Stimulated activated CD8-positive, alpha-beta memory T cell treated with anti-CD3 and anti-CD28 coated beads, Interleukin-15, amount 100 ng/mL, for 24 hours (primary cell): ENCODE measurements at places on chromosomes 1 and 21.

DNA sequence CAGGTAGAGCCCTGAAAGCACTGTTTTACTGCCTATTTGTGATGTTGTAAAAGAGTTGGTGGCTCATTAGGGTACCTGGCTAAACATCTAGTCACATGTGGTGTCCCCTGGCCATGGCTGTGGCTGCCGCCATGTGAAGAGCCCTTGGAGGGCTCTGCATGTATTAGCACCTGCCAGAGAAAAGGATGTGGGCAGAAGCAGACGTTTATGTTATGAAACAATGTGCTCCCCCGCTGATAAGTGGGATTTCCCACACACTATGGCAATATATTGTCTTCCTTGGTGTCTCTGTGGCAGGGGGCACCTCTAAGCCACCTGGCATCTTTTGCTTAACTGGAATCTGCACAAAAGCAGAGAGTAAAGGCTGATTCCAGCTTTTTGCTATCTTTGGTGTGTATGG is 9.6 kb downstream of the TENT5C start:
- no peak for DNase-seq

- no peak for DNase-seq
Measured at GRCh38 chr1:167339405-167339804, 118.7 kb downstream of the POU2F1 start.

GRCh38 chr1:88780485-88780884 is 96.4 kb downstream of the PKN2 start:
- no peak for DNase-seq

- no peak for DNase-seq
Measured at GRCh38 chr1:182715531-182715930, 31.1 kb upstream of the RGS8 start.

GRCh38 chr1:60571811-60572210 is 498.2 kb upstream of the C1orf87 start:
- no peak for DNase-seq

GRCh38 chr21:36254106-36254941 is 65.7 kb upstream of the MORC3 start:
- no peak for DNase-seq

GRCh38 chr1:67440339-67440738 is 10.1 kb upstream of the SERBP1 start:
- DNase-seq: no peak

DNA sequence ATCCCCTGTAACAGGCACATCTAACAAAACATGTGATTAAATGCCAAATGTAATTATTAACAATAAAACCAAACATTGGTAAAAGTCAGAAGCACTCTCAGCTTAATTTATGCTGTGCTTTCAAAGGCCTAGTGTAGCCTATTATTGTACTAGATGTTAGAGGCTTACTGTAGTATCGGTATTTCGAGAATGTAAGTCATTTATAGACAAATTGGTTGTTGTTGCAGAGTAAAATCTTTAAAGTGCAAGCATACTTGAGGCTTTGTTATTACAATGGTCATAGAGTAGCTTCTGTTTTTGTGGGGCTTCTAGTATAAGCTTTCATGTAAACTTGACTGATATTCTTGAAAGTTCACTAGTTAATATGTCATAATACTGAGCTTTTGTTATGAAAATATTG is 965.8 kb downstream of the PLA2G4A start:
- no peak for DNase-seq

- no peak for DNase-seq
Measured at GRCh38 chr21:44531606-44532564, 8.1 kb downstream of the KRTAP10-1 start.

DNA sequence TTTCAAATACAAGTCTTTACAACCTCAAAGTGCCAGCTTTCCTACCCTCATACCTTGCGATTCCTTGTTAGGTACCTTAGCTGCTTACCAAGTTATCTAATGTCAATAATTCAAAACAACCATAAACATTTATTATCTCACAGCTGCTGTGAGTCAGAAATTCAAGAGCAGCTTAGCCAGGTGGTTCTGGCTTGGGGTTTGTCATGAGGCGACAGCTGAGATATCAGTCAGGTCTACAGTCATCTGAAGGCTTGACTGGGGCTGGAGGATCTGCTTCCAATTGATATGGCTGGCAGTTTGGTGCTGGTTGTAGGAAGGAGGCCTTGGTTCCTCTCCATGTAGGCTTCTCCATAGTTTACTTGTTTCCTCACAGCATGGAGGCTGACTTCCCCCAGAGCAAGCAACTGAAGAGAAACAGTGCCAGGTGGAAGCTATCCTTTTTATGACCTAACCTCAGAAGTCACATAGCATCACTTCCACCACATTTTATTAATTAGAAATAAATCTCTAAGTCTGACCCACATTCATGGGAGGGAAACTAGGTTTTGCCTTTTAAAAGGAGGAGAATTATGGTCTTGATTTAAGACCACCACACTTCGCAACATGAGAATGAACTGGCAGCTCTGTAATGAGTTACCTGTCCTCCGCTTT is 103.3 kb upstream of the FGGY start:
- no peak for DNase-seq

GRCh38 chr1:48654606-48655210 is 122.0 kb downstream of the BEND5 start:
- DNase-seq: no peak

GRCh38 chr1:203130358-203130985 is 2.9 kb downstream of the ADORA1 start:
- DNase-seq: no peak

DNA sequence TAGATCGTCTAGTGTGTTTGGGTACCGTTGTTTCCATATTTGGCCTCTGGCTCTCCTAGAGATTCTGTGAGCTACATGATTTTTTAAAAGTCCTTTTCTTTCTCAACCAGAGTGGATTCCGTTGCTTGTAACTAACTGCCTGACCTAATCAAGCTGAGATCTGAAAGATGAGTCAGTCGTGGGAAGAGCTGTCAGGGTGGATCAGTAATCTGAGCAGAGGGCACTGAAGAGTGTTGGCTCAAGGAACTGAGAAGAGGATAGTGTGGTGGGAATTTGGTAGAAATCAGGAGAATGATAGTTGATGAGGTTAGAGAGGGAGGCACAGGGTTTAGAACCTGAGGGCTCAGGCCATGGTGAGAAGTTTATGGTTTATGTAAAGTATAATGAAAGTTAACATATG is 52.2 kb downstream of the TRAF5 start:
- DNase-seq: no peak

GRCh38 chr1:844472-845026 is 79.2 kb upstream of the SAMD11 start:
- DNase-seq: no peak

DNA sequence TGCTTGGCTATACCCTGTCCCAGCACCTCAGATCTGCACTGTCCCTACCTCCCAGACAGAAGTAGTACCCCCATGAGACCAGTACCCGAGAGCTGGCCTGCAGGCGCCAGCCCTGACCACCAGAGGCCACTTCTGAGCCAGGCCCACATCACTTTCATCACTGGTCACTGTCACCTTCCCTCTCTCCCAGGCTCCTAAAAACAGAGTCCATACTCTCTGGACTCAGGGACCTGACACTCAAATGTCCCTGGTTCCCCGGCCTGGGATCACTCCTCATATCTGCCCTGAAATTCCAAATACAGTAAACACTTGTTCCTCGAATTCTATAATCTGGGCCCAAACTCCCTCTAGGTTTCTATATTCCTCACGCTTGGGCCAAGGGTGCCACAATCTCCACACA is 18.7 kb downstream of the TMEM53 start:
- no peak for DNase-seq

DNA sequence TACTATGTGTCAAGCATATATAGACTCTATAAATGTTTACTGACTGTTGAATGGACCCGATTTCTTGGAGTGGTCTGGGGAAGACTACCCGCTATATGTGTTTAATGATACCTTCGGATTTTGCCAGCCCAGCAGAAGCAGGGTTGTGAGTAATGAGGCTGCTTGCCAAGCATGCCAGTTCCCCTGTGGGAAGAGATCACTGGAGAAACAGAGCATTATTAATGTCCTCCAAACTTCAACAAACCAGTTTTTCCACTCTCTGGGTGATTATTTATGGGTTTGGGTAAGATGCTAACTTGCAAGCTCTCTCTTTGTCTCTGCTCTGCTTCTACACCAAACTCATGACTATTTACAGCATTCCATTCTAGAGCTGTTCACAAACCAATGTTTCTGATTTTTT is 25.1 kb upstream of the PHGDH start:
- DNase-seq: no peak

- DNase-seq: no peak
Measured at GRCh38 chr1:206949641-206950040, 3.4 kb upstream of the PIGR start.

- DNase-seq: no peak
Measured at GRCh38 chr1:156495401-156496140, 5.0 kb downstream of the MEF2D start.

DNA sequence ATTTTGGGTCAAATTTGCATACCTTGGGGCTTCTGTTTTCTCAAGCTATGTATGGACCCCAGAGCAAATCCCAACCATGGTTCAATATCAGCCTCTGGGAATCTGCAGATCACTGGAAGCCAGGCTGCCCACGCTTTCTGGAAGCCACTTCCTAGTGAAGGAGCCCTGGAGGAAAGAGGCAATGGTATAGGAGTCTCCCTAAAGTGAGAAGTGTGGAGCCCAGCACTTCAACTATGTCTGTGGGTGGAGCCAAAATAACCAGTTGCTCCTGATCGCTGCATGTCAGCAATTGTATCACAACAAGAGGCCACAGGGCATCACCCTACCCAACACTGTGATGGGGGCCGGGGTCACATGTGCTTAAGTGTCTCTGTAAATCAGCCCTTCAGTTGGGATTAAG is 26.9 kb downstream of the ETS2 start:
- no peak for DNase-seq

GRCh38 chr1:168321945-168322344 is 41.3 kb downstream of the TBX19 start:
- no peak for DNase-seq

DNA sequence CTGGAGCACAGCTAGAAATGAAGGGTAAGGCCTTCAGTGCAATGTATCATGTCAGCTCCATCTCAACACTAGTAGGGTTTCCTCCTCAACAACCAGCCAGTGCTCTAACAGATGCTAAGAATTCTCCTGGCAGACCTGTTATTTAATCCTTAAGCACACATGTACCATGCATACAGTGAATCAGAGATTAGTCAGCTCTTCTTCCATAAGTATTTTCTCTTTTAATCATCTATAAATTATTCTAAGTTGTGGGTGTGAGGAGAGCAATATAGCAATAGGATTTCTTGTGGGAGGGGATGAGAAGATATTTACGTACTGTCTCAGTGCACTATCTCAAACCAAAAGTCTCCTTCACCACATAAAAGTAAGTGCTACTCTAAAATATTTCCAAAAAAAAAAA is 95.3 kb downstream of the COP1 start:
- no peak for DNase-seq

DNA sequence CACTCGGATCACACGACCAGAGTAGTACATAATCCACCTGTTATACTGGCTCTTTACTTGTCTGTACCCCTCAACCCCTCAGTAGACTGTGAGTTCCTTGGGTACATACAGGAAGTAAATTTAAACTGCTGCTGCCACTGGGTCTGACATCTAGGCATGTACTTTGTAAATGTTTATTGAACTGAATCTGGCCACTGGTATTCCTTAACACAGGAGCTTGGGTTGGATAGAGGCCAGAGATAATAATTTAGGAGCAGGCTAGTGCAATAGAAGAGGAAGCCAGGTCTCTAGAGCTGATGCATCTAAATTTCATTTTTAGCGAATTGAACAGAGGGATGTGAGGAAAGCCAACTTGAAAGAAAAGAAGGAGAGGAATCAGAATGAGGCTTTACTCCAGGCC is 12.4 kb downstream of the TTC4 start:
- DNase-seq: no peak

DNA sequence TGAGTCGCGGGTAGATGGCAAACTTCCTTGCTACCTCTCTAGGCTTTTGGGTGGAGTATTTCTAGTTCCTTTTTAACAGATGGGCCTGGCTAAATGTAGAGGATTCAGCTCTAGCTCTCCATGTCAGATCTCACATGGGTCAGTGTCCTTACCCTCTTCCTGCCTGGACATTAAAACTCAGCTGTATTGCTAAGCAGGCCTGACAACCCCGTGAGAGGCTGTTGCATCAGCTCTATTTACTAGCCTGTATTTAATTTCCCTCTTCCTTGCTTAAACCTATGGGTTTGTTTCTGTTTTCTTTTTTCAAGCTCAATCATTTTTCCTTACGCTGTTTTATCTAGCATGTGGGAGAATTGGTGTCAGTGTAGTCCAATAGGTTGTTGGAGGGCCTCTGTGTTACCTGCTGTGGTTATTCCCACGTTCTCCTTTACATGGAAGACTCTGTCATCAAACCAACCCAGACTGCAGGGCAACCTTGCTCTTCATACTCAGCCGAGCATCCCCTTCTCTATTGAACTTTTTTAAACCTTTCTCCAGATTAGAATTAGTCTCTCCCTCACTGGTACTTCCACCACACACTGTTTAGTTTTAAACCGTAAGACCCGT is 79.5 kb upstream of the BACH1 start:
- DNase-seq: no peak

DNA sequence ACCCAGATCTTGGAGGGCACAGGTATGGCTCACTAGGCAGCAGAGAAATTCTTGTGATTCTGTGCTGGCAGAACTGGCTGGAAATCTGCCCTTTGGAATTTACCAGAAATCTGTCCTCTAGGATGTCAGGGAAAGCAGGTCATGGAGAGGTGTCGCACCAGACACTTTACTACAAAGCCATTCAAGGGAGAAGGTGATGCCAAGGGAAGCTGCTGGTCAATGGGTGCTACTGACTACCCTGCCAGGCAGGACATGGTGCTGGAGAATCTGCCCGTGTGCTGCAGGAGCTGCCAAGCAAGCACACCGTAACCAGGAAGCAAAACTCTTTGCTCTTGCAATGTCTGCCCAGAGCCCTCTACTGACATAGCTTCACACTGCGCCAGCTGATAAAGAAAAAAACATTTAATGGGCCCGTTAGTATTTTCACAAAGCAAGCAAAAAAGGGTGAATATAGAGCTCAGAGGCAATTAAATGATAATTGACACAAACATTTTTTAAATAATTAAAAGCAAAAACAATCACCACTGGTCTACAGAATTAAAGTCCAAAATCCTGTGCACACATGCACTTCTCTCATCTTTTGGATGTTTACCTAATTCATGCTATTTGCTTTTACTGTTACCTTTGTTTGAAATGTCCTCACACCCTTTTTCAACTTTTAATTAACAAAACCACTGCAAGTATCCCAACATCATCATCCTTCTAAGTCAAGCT is 7.2 kb upstream of the FBXO28 start:
- no peak for DNase-seq

DNA sequence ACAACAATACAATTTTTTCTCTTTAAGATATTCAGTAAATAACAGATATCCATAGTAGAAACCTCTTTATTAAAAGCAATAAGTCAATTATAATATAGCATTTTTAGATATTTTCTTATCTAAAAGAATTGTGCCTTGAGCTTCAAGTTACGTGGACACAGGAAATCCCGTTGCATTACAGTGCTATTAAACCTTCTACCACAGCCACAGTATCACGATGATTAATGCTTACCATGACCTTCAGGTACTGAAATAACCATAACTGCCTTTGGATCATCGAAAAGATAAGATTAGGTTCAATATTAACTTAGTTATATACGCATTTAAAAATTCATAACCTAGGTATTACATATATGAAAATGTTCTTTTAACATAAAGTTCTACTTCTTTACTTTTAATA is 17.9 kb downstream of the B3GALNT2 start:
- DNase-seq: no peak

GRCh38 chr1:46183079-46183847 is 7.0 kb upstream of the P3R3URF start:
- DNase-seq: no peak

- DNase-seq: no peak
Measured at GRCh38 chr1:38608202-38608864, 251.2 kb downstream of the RRAGC start.
